ENCODE measurements at places on chromosomes 13 and 19.

DNA sequence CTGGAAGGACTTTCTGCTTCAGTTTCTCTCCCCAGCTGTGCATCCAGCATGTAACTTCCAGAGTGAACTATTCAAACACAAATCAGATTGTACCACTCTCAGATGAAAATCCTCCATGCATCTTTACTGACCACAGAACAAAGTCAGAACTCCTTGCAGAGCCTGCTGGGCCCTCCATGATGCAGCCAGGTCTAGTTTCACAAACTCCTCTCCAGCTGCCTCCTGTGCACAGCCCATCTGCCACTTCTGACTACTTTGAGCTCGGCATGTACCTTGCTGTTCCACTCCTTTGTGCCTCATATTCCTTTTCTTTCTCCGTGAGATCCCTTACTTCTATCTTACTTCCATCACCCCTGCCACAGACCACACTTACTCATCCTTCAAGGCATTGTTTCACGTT lies 31.4 kb downstream of the NALCN start:
- DNase-seq: no peak

DNA sequence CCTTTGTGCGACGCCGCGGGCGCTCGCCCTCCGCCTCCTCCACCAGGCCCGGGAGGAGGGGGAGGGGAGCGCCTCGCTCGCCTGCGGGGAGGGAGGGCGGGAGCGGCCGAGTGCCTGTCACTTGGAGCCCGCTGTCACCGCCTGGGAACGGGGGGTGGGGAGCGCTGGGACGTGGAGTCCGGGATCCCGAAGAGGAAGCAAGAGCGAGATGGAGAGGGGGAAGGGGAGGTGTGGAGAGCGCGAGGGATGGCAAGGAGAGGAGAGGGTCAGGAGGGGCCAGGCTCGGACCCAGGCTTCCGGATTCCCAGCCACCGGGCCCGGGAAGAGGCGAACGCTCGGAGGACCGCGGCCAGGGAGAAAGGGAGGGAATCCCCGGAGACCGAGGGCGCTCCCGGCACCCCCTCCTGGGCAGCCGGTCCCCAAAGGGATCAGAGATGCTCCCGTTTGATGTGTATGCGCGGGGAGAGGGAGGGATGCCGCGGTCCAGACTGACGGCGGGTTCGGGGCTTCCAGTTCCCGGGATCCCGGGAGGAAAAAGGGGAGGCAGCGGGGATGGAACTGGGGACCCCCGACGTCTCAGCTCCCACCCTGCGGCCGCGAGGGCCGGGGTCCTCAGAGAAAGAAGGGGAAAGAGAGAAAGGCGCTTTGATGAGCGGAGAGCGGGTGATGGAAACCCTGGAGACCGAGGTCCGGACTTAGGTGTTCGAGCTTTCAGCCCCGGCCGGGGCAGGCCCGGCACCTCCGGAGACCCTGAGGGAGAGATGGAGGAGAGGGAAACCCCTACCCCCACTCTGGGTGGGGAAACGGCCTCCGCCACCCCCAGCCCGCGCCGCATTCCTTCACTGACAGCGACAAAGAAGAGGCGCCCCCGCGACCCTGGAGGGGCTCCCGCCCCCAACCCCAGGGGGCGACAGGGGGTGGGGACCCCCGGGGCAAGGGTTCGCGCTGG lies 4.7 kb upstream of the DPF1 start:
- no peak for DNase-seq

GRCh38 chr13:49210669-49211068 lies 9.5 kb upstream of the MLNR start:
- DNase-seq: no peak

DNA sequence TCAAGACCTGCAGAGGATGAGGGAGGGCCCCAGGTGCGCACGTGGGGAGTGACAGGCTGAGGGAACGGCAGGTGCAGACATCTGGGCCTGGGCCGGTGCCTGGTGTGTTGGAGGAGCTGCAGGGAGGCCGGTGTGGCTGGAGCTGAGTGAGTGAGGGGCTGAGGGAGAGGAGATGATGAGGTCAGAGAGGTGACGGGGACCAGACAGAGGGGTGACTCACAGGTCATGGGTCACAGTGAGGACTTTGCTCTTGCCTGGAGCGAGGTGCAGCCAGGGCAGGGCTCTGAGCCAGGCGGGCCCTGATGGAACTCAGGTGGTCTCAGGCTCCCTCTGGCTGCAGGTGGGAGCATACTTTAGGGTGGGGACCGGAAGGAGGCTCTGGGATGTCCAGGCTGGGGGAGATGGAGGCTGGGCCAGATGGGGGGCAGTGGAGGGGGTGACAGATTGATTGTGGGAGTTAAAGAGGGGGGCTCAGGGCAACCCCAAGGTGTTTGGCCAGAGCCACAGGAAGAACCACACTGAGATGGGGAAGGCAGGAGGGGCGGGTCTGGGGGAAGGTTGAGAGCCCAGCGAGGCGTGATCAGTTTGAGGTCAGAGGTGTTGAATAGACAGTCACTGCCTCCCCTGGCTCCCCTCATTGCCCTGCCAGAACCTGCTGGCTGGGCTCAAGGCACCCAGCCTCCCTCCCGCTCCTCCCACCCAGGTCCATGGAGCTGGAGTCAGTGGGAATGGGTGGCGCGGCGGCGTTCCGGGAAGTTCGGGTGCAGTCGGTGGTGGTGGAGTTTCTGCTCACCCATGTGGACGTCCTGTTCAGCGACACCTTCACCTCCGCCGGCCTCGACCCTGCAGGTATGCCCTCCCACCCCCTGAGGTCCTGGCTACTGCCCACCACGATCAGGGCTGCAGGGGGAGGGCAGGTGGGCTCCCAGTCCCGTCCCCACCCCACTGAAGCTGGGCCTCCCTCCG lies 8.4 kb downstream of the ARHGAP33 start:
- no peak for DNase-seq

DNA sequence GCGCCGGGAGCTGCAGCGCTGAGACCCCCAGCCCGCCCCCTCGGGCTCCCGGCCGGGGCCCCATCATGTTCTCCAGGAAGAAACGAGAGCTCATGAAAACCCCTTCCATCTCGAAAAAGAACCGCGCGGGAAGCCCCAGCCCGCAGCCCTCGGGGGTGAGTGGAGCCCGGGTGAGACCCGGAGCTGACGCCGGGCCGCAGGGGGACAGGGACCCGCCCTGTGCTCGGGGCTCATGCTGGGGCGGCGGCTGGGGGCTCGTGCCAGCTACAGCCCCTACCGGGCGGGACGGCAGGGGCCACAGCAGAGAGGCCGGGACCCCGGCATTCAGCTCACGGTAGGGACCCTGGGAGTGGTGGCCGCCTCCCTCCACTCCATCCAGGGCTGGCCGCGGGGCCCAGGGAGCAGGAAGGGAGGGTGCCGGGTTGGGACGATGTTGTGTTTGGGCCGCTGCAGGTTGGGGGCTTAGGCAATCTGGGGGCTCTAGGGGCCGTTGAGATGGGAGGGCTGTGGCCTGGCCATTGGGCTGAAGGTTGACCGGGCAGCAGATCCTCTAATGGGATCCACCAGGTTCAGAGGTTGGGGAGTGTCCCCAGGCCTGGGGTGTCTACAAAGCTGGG lies 482 bp downstream of the ARHGAP45 start:
- no peak for DNase-seq

DNA sequence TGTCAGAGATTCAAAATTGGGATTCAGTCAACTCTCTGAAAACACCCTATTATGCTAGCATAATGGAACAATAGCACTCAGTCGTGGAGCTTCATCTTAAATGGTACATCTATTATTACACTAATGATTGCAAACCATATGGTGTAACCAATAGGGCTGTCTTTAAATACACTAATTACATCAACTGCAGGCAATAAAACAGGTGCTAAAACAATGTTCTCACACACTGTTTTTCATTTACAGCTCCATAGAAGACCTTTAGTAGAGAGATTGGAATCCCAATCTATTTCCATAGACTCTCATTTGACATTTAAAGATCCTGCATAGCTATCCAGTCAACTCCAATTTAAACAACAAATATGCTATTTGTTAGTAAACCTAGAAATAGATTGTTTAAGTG lies 1917.4 kb downstream of the OLFM4 start:
- no peak for DNase-seq

GRCh38 chr13:47159853-47160550 lies 263.1 kb upstream of the HTR2A start:
- no peak for DNase-seq

DNA sequence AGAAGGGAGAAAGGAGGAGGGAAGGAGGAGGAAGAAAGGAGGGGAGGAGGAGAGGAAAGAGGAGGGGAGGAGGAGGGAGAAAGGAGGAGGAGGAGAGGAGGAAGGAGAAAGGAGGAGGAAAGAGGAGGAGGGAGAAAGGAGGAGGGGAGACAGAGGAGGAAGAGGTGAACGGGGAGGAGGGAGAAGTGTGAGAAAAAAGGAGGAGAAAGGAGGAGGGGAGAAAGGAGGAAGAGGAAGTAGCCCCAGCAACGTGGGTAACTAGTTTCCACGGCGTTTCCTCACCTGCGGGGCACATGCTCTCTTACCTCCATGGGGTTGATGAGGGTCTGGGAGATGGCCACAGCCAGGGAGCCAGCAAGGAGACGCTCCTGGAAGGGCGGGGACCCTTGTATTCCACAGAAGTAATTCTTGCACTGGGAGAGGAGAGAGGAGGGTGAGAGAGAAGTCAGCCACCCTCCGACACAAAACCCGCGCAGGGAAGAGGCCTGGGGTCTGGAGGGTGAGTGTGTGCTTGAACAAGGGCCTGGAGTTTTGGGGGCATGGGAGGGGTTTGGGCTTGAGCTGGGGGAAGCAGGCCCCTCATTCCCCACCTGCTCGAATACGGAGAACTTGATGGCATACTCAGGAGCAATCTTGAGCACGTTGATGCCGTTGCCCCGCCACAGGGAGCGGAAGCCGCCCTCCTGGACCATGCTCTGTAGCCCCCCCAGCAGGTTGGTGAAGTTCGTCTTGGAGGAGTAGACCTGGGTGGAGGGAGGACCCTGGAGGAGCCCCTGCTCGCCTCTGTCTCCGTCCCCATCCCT lies 3.9 kb downstream of the SLC25A41 start:
- DNase-seq: no peak

DNA sequence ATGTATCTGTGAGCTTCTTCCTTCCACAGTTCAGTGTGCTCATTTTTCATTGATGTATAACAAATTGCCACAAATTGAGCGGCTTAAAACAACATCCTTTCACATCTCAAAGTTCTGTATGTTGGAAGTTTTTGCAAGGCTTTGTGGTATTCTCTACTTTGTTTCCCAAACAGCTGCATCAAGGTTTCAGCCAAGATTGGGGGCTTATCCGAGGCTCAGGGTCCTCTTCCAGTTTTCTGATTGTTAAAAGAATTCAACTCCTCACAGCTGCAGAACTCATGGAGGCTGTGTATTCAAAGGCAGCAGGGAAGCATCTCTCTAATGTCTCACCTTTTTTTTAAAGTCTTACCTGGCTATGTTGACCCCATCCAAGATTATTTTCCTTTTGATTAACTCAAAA lies 1369.8 kb downstream of the PCDH9 start:
- DNase-seq: no peak

DNA sequence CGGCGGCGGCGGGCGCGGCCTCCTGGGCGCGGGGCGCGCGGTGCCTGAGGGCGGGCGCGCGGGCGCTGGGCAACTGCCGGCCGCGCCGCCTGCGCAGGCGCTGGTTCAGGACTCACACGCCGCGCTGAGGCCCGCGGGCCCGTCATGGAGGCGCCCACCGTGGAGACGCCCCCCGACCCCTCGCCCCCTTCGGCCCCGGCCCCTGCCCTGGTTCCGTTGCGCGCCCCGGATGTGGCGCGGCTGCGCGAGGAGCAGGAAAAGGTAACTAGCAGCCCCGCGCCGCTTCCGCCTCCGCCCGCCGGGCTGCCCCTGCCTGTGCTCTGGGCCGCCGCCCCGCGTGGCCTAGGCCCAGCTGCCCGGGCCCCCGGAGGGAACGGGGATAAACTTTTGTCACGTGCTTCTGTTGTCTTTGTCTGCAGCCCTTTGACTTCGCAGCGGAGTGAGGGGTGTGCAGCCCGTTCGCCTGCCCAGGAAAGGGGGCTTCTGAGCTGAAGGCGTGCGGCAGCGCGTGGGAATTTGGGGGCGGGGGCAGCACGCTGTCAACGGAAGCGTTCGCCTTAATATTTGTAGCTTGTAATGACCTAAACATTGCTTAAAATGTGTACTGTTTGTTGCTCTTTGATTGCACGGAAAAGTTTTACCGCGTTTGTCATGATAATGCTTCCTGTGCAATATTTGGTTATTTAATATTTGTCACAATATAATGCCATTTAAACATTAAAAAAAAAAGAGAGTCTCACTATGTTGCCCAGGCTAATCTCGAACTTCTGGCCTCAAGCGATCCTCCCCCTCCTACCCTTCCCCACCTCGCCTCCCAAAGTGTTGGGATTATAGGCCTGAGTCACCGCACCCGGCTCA lies 594 bp downstream of the URI1 start:
- no peak for DNase-seq

DNA sequence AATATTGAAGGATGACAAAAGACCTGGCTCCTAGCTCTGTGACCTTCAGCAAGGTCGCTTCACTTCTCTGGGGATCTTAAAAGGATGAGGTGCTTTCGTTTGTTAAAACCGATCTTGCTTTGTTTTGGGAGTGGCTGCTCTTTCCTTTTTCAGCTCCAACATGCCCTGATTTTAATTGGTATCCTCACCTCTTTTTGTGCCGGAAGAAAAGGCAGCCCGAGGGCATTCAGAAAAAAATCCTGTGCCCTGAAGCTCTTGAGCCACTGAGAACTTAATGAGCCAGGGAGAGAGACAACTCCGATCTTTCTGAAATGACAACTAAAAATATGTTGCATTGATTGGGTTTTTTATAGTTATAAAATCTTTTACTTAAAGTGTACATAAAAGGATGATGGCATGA lies 19.4 kb downstream of the CLDN10 start:
- no peak for DNase-seq

DNA sequence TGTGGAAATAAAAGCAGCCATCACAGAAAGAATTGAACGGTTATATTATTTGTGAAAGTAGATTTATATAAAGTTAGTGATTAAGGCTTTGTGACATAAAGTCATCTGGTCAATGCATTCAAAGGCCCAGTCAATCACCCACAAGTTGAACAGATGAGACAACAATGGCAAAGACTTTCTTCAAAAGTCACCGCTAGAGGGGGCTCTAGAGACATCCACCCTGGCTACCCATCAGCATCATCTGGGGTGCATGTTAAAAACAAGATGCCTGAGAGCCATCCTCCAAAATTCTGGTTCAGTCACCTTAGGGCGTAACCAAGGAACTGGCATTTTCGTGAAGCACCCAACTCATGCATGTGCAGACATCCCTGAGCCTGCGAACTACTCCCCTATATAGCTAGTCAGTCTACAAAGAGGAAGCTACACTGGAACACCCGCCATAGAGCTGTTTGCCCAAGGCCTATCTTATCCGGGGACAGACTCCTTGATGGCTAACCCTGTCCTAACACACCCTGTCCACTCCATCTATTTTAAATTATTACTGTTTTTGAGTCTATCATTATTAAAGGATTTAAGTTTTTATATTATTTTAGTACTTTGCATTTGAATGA lies 970.5 kb downstream of the UQCRFS1 start:
- no peak for DNase-seq

DNA sequence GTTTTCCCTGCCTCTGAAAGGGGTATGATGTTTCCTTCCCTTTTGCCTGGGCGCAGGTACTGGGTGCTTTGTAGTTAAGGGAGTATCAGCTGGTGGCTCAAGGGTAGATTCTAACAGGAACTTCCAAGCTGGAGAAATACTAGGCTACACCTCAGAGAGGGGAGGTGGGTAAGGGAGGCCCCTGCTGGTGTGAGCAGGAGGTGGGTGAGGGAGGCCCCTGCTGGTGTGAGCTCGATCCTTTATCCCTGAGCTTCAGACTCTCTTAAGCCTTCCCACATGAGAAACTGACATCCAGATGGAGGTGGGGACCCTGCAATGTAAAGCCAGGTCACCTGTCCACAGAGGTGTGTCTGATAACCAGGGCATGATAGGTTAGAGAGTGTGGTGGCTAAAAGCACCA lies 32.1 kb downstream of the CYP2B6 start:
- no peak for DNase-seq

GRCh38 chr13:59201841-59202240 lies 961.9 kb downstream of the DIAPH3 start:
- no peak for DNase-seq

GRCh38 chr13:37479916-37480315 lies 118.7 kb downstream of the POSTN start:
- no peak for DNase-seq
